ENCODE measurements at places on chromosomes 2 and 18.

GRCh38 chr18:71951001-71951400, 593.1 kb downstream of the CBLN2 start:
- no peak for DNase-seq

- DNase-seq: no peak
These were observed 1.4 kb upstream of the ZNF396 start for GRCh38 chr18:35378574-35378896.

- peak; percentile 78 for DNase-seq
These were observed 654.3 kb downstream of the LRRTM4 start for GRCh38 chr2:76867854-76868253.

- DNase-seq: no peak
These were observed 15.5 kb downstream of the FOXI3 start for GRCh38 chr2:88437010-88437409.

GRCh38 chr2:191521608-191522208, 156.2 kb upstream of the NABP1 start:
- DNase-seq: peak; percentile 59

DNA sequence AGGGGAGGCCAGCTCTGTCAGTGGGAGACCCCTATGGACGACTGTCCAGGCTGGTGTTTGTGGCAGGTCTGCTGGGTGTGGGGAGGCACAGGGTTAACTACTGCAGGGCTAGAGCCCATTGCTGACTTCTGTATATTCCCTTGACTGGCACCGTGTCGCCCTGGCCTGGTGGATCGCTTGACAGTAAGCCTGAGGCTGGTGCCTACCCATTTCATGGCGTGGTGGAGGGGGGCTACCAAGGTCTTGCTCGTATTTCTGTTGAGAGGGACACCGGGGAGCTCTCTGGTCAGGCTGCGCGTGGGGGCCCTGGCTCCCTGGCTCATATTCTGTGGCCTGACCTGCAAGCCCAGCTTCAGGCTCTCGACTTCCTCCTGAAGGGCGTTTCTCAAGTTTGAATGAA, 119.7 kb downstream of the ACOXL start:
- DNase-seq: no peak

GRCh38 chr2:27613985-27614384, 14.8 kb downstream of the CCDC121 start:
- DNase-seq: no peak

GRCh38 chr2:215505044-215505786, 69.3 kb upstream of the FN1 start:
- peak; percentile 86 for DNase-seq

GRCh38 chr2:38039121-38039910, 36.6 kb downstream of the CYP1B1 start:
- DNase-seq: peak; percentile 85

DNA sequence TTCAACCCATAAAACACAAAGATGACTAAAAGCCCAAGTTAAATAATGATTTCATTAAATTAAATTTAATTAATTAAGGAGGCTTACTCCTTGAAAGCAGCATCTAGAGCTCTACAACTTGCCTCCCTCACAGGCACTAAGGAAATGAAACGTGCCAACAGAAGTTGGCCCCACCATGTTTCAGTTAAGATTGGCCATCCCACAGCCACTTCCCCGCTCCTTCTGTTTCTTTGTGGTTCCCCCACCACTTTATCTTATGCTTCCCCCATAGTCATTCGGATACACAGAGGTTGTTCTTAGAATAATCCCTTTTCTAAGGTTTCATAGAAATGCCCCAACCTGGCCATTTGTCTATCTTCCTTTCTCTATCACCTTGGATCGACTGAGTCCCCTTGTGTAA, 101.6 kb upstream of the RIOK3 start:
- no peak for DNase-seq

DNA sequence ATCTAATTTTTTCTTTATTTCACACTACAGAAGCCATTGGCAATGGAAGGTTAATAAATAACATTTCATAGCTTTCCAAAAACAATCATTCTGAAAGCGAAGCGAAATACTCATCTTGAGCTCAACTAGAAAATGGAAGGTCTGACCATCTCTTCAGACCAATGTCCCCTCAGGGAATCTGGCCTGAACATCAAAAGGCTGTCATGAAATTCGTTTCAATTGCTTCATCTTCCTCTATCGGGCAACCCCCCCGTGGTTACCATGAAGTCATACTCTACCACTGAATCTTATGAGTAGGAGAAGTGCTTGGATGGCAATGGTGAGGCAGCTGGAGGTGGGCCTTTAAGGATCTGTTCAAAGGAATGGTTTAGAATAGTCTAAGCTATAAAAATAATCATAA, 22.9 kb upstream of the CYTIP start:
- DNase-seq: no peak

- peak; percentile 57 for DNase-seq
These were observed 479 bp downstream of the RNMT start for GRCh38 chr18:13726972-13727331.

- peak; percentile 94 for DNase-seq
These were observed 391.6 kb downstream of the NBAS start for GRCh38 chr2:15169326-15170069.

- no peak for DNase-seq
These were observed 2.4 kb downstream of the NFE2L2 start for GRCh38 chr2:177262092-177262491.

GRCh38 chr2:225598897-225599296, 199.4 kb downstream of the NYAP2 start:
- DNase-seq: peak; percentile 68

DNA sequence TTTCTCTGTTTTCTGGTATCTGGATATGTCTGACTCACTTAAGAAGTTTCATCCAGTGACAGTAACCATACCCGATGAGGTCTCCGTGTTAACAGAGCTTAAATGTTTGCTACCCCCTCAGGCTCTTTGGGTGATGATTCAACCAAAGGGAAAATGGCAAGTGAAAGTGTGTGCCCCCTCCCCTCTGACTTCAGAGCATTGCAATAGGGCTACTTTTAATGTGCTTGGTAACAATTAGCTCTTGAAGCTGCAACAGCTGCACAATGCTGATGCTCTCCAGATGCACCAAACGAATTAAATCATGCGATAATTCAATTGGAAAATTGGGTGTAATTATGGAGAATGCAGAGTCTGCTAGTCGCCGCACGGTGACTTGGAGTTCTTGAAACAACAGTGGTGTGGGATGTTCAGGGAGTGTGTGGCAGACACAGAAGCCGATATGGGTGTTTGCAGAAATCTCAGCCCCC, 270.7 kb downstream of the ALK start:
- DNase-seq: no peak

GRCh38 chr2:104577143-104577542, 276.8 kb upstream of the POU3F3 start:
- DNase-seq: no peak

DNA sequence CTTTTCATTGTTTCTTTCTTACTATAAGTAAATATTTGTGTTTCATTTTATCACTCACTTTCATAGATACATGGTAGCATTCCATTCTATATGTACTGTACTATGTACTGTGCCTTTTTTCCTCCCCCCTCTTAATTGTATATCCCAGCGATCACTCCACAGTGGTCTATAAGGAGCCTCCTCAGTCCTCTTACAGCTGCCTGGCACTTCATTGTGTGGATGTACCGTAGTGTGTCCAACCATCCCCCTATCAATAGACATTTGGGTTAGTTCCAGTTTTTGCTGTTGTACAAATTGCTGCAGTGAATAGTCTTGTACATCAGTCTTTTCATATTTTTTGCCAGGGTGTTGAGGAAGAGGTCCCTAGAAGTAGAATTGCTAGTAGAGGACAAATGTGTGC, 21.4 kb upstream of the DRC1 start:
- DNase-seq: no peak

- peak; percentile 71 for DNase-seq
These were observed 37.7 kb downstream of the PSD4 start for GRCh38 chr2:113211226-113212105.

DNA sequence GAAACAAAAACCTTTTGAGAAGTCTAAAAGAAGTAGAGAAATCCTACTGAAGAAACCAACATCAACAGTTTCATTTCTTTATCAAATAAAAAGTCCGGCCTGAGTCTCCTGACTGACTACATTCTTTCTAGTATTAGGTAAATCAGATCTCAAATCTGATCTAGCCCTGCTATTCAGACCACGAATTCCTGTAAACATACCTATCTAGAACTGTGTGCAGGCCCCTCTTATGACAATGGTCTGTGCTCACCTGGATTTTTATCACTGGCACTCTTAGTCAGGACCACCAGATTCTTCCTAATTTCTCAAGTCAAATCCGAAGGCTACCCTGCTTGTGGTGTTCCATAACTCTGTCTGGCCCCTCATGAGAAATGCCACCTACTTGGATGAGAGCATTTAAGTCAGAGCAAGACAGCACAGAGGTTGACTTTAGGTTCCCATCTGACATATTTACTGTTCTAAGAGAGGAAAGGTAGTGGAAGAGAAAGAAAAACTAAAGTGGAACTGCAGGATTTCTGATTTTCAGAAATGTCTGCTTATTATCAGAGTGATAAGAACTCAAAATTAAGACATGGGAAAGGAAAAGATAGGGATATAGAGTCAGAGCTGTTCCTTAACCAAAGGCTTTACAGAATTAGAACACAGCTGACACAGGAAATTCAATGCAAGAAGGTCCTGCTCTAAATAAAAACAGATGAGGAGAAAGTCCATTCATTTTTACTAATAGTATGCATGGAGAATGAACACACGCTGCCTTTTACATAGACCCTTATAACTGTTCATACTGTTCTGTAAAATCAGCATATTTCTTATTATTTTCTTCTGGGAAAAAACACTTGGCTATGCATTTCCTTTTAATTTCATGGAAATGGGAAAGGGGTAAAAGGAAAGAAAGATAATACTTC, 56.5 kb downstream of the SLC8A1 start:
- no peak for DNase-seq

DNA sequence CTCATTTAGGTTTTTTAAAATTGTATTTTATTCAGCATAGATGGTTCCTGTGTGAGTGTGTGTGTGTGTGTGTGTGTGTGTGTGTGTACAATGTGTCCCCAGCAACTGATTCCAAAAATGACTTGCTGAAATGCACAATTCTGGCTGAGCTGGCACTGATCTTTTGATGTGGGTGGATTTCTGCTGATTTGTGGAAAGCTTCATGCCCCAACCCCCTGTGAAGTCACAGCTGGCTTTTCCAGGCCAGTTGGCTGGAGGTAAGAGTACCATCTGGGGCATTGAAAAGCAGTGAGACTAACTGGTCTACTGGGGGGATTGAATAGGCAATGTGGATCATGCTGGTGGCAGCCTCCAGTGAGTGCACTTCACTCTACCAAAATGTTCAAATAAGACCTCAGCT, 187.2 kb downstream of the LRRTM1 start:
- DNase-seq: peak; percentile 3

- peak; percentile 62 for DNase-seq
These were observed 245.7 kb downstream of the MTX2 start for GRCh38 chr2:176514805-176515500.

- DNase-seq: no peak
These were observed 2.0 kb downstream of the ANO7 start for GRCh38 chr2:241190291-241190981.

GRCh38 chr2:42211291-42211690, 42.1 kb downstream of the EML4 start:
- DNase-seq: no peak

DNA sequence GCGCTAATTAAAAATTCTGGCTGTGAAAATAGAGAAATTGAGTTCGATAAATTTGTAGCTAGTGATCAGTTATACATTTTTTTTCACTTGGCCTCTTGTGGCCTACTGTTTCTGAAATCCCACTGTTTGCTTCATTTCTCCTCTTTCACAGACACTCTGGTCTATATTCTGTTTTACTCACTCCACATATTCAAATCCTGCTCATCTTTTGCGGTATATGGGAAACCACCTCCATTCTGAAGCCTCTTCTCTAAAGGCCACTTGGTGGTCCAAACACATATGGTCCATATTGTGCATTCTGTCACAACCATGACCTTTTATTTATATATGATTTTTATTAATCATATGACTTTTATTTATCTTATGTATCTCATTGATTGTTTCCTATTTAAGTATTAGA, 67.0 kb downstream of the MYO1B start:
- no peak for DNase-seq

- DNase-seq: no peak
These were observed 1.6 kb upstream of the SLC66A2 start for GRCh38 chr18:79952996-79953559.

GRCh38 chr2:235371018-235371417, 122.8 kb upstream of the AGAP1 start:
- no peak for DNase-seq

DNA sequence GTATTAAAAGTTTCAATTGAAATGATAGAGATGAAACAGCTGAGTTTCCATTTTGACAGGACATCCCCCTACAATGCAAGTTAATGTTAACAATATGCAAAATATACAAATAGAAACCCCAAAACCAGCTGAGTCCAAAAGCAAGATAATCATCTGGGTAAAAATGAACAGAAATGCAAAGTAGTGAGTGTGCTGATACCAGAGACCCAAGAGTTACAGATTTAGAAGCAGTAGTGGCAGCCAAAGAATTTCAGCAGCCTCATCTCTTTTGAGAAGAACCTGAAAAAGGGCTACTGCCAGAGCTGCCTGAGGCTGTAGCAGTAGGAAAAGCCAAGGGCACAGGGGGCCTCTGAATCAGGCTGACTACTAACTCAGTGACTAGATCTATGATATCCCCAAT, 82.6 kb downstream of the THADA start:
- no peak for DNase-seq

- DNase-seq: peak; percentile 66
These were observed 241.4 kb downstream of the KCNS3 start for GRCh38 chr2:18119883-18120282.

GRCh38 chr2:52703004-52703403, 1064.6 kb upstream of the CHAC2 start:
- no peak for DNase-seq

DNA sequence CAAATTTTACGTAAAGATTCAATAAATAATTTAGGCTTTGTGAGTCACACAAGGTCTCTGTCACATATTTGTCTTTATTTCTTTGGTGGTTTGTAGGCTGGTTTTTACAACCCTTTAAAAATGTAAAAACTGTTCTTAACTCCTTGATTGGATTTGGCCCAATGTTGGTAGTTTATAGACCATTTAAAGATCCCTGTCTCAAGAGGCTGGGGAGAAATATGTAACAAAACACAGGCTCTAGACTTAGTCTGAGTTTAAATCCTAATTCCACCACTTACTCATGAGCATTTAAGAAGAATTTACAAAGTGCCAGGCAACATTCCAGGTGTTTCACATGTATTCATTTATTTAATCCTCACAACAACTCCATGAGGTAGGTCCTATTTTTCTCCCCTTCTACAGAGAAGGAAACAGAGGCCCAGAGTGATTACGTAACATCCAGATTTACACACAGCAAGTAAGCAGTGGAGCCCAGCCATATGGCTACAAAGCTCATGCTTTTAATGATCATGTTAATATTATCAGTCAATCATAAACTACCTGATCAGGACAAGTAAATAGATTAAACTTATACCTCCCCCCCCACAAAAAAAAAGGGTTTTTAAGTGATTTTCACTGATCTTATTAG, 416.6 kb upstream of the ACVR2A start:
- DNase-seq: no peak

GRCh38 chr2:233867993-233868532, at the start of gene MSL3B:
MSL3B (minus strand) TSS chr2:233868386.
- DNase-seq: peak; percentile 50

All from fibroblast of mammary gland (primary cell).